ENCODE measurements at places on chromosomes 5 and 9.

DNA sequence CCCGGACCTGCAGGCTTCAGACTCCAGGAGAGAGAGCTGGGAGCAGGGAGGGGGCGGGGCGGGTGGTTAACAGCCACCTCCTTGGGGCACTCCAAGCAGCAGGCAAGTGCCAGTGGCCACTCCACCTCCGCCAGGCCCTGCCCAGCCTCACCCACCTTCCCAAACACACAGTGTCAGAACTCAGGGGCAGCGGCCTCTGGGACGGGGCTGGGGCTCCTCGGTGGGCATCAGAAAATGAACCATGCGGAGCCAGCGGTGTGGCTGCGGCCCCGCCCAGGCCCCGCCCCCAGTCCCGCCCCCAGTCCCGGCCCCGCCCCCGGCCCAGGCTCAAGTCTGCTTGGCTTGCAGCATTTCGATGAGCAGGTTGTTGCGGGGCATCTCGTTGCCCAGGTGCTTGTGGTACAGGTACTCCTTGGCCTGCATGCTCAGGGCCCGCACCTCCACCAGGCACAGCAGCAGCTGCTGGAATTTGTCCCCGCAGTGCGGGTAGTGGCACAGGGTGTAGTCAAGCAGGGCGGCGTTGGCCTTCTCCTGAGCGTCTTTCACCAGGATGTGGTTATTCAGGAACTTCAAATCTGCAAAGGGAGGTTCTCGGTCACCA lies 24.7 kb downstream of the NR5A1 start:
- no peak for DNase-seq

DNA sequence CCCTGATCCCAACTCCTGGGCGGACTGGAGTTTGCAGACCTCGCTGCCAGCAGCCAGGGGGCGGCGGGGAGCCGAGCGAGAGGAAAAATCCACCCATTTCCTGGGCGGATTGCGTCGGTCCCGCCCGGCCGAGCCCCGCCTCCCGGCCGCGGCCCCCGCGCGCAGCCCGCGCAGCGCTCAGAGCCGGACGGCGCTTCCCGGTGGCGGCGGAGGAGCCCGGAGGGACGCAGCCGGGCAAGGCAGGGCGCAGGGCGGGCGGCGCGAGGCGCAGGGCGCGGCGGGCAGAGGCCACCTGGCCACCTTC lies at the start of gene OLFM1:
Gene OLFM1, plus strand, starts transcription at position 180 of the 304 bp plus-strand sequence. CDS start 322 bp downstream, outside the sequence.
- DNase-seq: no peak

GRCh38 chr9:121368138-121368522 lies 1.9 kb downstream of the STOM start:
- no peak for DNase-seq

- DNase-seq: no peak
Observed at GRCh38 chr5:87229780-87230179, 37.9 kb upstream of the RASA1 start.

DNA sequence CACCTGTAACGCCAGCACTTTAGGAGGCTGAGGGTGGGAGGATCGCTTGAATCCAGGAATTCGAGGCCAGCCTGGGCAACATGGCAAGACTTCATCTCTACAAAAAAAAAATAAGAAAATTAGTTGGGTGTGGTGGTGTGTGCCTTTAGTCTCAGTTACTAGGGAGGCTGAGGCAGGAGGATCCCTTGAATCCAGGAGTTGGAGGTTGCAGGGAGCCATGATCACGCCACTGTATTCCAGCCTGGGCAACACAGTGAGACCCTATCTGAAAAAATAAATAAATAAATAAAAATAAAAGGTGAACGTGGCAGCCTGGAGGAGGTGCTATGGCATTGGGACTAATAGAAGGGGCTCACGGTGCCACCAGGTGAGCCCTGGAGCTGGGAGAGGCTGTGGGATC lies 7.1 kb downstream of the FGFR4 start:
- no peak for DNase-seq

GRCh38 chr5:168875832-168876231 lies 296.7 kb upstream of the PANK3 start:
- DNase-seq: no peak

DNA sequence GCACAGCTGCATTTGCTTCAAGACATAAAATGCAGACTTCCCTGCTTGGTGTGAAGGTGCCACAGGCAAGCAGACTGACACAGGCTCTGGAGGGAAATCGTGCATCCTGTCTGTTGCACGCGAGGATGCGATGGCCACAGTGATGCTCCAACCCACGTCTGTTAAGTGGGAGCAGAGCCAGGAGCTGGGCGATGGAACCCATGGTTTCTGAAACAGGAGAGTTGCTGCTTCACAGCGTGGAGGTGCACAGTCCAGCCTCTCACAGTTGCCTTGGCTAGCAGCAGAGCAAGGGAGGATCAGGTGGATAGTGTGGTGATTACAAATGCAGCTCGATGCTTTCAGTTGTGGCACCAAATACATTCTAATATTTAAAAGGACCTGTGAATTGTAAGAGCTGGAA lies 108.8 kb downstream of the TENT4A start:
- no peak for DNase-seq

GRCh38 chr5:38776149-38776896 lies 69.5 kb upstream of the OSMR start:
- no peak for DNase-seq

DNA sequence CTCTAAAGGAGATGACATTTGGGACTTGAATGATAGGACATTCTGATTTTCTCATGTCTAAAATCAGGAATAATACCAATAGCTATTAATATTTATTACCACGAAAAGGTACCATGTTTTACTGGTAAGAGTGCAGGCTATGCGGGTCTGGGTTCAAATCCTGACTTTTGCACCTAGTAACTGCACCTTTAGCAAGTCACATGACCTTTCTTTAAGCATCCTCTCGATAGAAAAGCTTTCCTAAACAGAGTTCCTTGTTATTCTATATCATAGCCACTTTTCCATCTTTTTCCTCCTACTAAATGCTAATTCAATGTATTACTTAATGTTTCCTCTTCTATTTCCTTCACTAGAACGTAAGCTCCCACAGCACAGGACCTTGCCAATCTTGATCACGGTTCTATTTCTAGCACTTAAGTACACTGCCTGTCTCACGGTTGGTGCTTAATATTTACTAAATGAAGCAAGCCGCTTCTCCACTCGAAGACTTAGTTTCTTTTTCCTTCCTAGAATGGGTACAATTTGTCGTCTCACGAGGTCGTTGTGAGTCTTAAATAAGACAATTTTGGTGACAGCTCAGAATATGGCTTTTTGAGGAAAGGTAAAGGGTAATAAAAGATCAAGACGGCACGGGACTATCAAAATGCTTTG lies 816 bp downstream of the RBM18 start:
- DNase-seq: no peak

DNA sequence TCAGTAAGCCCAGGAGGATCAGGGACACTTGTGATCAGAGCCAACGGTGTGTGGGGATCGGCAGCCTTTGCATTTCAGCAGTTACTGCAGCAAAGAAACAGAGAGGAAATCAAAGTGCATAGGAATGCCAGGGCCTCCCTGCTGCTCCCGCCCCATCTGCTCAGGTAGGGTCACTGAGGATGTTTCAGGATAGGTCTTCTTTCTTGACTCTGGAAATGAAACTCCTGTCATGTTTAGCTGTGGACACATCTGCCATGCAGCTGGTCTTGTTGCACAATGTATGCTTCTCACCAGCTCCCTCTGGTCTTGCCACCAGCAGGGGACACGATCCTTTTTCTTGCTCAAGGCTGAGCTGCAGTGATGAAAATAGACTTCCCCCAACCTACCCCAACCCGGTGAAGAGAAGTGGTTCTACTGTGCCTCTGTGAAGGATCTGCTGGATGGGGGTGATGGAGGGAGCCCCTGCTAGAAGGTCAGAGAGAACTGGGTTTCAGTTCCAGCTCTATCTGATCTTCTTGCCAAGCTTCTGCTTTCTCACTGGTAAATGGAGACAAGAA lies 185.2 kb upstream of the KLF4 start:
- DNase-seq: no peak

- no peak for DNase-seq
Observed at GRCh38 chr9:98097836-98098235, 21.2 kb downstream of the TRIM14 start.

GRCh38 chr5:59831326-59832010 lies 62.1 kb downstream of the PDE4D start:
- DNase-seq: no peak

DNA sequence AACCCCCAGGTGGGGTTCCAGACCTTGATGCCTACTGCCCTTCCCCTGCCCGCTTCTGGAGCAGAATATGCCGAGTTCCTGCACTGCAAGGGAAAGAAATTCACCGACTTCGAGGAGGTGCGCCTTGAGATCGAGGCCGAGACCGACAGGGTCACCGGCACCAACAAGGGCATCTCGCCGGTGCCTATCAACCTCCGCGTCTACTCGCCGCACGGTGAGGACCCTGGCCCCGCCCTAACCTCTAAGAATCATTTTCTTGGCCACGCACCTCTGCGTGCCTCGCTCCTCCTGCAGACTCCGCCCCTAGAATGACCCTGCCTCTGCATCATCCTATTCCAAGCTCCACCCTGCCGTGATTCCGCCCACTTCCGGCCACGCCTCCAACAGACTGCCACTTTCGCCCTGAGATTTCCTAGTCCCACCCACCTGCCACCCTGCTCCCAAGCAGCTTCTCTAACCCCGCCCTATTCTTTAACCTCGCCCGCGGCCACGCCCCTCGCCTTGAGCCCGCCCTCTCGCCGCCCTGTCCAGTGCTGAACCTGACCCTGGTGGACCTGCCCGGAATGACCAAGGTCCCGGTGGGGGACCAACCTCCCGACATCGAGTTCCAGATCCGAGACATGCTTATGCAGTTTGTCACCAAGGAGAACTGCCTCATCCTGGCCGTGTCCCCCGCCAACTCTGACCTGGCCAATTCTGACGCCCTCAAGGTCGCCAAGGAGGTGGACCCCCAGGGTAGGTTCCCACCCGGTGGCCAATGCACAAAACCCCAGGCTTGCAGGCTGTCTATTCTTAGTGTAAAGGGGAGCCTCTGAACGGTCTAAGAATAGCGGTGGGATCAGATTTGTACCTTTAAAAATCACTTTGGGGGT lies 15.6 kb downstream of the DNM1 start:
- DNase-seq: peak; percentile 84

- DNase-seq: no peak
Observed at GRCh38 chr9:125438506-125439433, 177.1 kb downstream of the GAPVD1 start.

DNA sequence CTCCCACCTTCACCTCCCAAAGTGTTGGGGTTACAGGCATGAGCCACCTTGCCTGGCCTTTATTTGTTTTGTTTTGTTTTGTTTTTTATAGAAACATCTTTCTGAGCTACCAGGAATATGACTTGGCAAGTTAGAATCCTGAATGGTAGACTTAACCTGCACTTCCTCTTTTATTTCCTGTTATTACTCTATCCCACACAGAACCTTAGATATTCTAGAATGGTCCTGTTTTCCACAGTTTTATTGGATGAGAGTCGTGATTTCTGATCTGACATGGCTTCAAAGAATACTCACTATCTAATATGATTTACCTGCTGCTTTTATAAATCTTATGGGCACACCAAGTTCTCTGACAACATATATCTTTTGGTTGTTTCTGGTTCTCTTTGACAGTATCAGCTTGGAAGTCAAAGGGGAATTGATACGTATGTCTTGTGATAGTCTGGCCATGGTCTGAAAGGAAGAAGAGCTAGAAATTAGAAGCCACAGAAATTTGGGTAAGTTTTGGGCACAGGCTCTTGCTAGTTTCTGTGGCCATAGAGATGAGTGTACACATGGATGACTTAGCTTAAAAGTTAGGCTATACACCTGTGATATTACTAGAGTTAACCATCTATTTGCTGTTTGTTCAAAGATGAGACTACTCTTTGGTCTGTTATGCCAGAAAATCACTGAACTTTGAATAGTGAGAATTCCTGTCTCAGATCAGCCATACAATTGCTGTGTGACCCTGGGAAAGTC lies 4.7 kb upstream of the PANK3 start:
- DNase-seq: no peak

- DNase-seq: no peak
Observed at GRCh38 chr5:103402851-103403250, 144.3 kb downstream of the MACIR start.

DNA sequence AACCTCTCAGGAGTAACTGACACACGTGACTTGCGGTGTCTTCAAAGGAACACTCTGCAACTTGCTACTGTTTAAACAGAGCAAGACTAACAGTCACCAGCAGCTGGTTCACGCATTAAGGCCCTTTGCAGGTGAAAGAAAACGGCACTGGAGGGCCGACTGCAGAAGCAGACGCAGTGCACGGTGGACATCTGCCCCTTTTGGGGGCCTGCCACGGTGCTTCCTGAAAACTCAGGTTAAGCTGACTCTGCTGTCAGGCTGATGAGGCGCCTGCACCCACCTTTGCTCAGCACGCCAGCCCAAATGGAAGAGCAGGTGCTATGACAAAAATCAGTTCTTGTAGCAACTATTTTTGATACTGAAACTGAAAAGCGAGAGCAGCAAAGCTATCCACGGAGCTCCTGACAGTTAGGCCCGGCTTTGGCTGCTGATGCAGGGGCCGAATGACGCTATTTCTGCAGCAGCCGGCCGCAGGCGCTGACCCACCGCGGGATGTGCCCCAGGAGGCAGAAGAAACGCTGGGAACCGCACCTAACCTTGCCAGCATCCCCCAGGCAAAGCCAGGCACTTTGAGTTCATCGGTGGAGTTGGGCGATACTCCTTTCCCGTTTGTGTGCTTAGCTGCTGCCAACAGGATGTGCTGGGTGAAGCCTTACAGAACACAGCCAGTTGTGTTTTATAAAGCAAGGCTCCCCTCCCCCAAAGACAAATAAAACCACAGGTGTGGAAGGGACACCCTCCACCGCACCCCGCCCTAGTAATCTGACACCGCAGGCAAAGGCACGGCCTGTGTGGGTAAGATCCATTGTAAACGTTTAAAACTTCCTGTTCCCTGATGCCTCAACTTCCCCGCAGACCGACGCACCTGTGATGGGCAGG lies 21.1 kb upstream of the TERT start:
- DNase-seq: no peak

- DNase-seq: no peak
Observed at GRCh38 chr9:134628354-134628736, 13.3 kb upstream of the COL5A1 start.

- no peak for DNase-seq
Observed at GRCh38 chr9:4666042-4666699, at the start of gene SPATA6L. Gene SPATA6L, minus strand, starts transcription at chr9:4666480. Its CDS starts 230 bp downstream, at chr9:4666250.

- no peak for DNase-seq
Observed at GRCh38 chr5:19777363-19777762, 210.6 kb downstream of the CDH18 start.

- DNase-seq: no peak
Observed at GRCh38 chr5:55459572-55459971, 75.2 kb downstream of the PLPP1 start.

GRCh38 chr9:129726322-129727160 lies 26.3 kb downstream of the PTGES start:
- DNase-seq: peak; percentile 8

DNA sequence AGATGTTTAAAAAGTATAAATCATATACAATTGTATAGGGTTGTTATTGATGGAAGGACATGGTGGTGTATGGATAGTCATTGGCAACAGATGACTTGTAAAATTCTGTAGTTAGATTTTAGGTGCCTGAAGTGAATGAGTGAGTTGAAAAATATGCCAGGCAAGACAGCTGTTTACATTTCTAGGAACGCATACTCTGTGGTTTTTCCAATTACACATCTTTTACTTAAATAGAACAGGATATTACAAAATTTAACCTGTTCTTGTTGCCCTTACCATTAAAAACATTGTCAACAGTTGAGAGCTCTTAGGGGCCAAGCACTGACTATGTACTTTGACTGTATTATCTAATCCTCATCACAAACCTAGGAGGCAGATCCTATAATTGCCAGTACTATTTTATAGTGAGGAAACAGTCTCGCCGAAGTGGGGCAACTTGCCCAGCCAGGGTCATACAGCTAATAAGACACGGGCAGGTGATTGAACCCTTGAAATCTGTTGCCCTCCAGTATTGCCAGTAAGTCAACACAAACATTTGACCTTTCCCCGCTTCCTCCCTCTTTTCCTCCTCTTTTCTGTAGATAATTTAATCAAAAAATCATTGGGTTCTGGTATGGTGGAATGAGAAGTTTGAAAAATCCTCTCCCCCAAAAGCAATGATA lies 88.6 kb downstream of the MACROH2A1 start:
- no peak for DNase-seq
